ENCODE measurements at places on chromosomes 16 and 17. TPM values are rescaled to one million over a fixed set of nuclear protein-coding genes. Genes with fewer than 3 reads are reported as not detected.

GRCh38 chr17:68456339-68457167 is 743 bp downstream of the WIPI1 start:
- H3K27ac ChIP-seq, result peak overlapping the region; percentile 87
- H3K4me1 ChIP-seq, result no peaks in the 10 kb centered on the region
- H3K27me3 ChIP-seq, result no peaks in the 10 kb centered on the region

The ADGRG3 gene
- 3.2 TPM for total RNA-seq

DNA sequence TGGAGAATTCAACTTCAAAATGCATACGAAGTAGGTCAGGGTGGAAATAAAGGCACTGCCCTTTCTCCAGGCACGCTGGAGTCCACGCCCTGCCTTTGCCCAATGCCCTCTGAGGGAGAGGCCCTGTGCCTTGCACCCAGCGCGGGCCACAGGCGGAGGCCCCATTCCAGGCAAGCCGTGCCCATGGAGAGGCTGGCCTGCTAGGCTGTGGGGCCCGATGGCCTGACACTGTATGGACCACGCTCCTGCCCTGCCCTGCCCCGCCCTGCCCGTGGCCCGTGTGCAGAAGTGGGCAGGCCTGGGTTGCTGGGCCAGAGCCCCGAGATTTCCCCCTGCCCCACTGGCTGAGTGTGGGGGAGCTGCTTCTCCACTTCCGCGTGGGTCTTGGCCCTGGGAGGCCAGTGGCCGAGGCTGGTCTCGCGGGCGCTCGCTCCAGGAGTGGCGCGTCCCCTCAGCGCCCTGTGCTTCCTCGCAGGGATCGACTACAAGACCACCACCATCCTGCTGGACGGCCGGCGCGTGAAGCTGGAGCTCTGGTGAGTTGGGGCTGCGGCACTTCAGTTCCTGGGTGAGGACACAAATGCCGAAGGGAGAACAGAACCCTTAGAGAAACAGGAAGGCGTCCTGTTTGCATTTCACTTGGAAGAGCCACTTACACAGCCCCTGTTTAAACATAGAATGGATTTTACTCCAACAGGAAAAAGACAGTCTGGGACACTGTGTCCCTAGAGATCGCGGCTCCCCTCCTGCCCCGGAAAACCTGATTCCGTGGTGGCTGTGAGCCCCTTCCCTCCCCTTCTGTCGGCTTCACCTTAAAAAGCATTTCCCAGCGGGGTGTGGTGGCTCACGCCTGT is 13.8 kb upstream of the WFIKKN1 start:
- H3K36me3 ChIP-seq, result no peaks in the 10 kb centered on the region
- H3K4me1 ChIP-seq, result no peaks in the 10 kb centered on the region
- H3K27me3 ChIP-seq, result no peaks in the 10 kb centered on the region
- DNase-seq, result no peak
- H3K27ac ChIP-seq, result no peak overlapping the region

The PYY gene
- total RNA-seq, result not detected

DNA sequence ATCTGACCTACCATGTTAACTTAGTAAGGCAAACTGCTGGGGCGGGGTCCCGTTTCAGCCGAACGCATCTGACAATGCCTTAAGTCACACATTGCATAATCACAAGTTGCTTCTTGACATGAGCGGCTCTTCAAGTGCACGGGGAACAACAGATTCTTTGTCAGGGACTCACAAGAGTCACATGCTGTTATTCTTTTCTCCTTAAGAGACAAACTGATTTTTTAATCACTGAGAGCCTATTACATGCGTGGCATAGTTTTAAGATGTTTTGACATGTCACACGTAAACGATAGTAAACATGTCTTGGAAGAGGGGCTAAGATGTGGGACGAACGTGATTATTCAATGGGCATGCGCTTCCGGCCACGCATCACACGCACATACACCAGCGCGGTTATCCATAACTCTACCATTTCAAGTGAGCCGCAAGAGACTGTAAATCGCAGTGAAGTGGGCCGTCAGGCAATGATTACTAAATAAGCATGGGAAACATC is 63.4 kb downstream of the ADCY9 start:
- no peaks in the 10 kb centered on the region for H3K36me3 ChIP-seq
- H3K27me3 ChIP-seq, result no peaks in the 10 kb centered on the region
- DNase-seq, result no peak
- H3K4me3 ChIP-seq, result no peak overlapping the region
- H3K27ac ChIP-seq, result peak overlapping the region; percentile 59

DNA sequence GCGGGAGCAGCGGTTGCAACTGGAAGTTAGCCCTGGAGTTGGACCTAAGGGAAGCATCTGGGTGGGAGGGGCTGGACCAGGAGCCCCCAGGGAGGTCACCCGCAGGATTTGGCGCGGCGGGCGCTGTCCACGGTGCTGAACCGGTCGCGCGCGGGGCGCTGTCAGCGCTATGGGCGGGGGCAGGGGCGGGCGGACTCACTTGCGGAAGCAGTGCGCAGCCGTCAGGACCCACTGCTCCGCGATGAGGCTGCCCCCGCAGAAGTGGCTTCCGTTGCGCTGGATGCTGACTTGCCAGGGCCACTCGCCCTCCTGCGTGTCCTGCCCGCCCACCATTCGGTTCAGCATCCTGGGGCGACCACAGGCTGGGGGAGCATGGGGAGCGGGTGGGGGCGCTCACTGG is 4.5 kb downstream of the PRSS27 start:
- H3K27me3 ChIP-seq, result no peaks in the 10 kb centered on the region
- H3K4me3 ChIP-seq, result no peak overlapping the region
- no peak for DNase-seq
- H3K4me1 ChIP-seq, result no peaks in the 10 kb centered on the region
- H3K36me3 ChIP-seq, result no peaks in the 10 kb centered on the region
- no peak overlapping the region for H3K27ac ChIP-seq

DNA sequence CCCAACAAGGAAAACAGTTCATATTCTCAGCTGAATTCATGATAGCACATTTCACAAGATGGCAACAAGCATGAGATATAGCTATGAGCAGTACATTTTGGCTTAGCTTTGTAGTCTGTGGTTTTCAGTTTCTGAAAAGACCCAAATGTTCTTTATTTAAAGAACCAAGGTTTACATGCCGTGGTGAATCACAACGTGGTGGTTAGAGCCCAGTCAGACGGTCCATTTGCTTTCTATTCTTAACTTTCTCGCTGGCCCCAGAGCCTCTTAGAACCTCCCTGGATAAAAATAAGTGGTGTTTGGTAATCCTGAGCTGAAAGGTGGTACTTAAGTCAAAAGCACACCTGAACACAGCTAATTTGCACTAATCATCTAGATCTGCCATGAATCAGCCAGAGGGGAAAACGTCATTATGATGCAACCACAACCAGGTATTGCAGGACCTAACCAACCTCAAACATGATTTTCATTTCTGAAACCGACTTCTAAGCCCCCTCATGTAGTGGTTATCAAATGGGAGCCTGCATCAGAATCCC is 18.6 kb upstream of the HAPSTR1 start:
- H3K27me3 ChIP-seq, result no peaks in the 10 kb centered on the region
- H3K36me3 ChIP-seq, result no peaks in the 10 kb centered on the region
- H3K27ac ChIP-seq, result no peak overlapping the region
- DNase-seq, result no peak
- H3K4me3 ChIP-seq, result no peak overlapping the region

The CACNG4 gene
- 0.21 TPM for total RNA-seq

DNA sequence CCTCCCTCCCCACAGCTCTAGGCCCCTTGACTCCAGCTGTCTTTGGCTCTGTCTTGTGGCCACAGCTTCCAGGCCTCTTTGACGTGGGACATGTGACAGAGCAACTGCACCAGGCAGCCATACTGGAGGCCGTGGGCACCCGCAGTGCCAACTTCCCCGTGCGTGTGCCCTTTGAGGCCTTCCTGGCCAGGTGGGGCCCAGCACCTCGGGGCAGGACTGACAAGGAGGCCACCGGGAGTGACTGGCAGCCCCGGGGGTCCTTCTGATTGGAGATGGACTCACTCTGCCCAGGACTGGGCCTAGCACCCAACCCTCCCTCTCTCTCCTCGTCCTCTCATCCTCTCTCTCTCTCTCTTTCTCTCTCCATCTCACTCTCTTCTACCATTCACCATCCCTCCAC is 15.5 kb downstream of the MYO15B start:
- no peak for DNase-seq
- no peaks in the 10 kb centered on the region for H3K4me1 ChIP-seq
- H3K4me3 ChIP-seq, result no peak overlapping the region
- H3K27me3 ChIP-seq, result no peaks in the 10 kb centered on the region
- no peak overlapping the region for H3K27ac ChIP-seq

GRCh38 chr16:83994087-83994486 is 26.0 kb downstream of the NECAB2 start:
- no peak for DNase-seq
- no peaks in the 10 kb centered on the region for H3K36me3 ChIP-seq
- no peak overlapping the region for H3K4me3 ChIP-seq
- H3K27ac ChIP-seq, result no peak overlapping the region
- H3K27me3 ChIP-seq, result no peaks in the 10 kb centered on the region
- no peaks in the 10 kb centered on the region for H3K4me1 ChIP-seq

GRCh38 chr16:17084130-17084529 is 386.6 kb downstream of the XYLT1 start:
- H3K36me3 ChIP-seq, result no peaks in the 10 kb centered on the region
- no peak overlapping the region for H3K27ac ChIP-seq
- no peaks in the 10 kb centered on the region for H3K27me3 ChIP-seq
- H3K4me3 ChIP-seq, result no peak overlapping the region

GRCh38 chr17:35051183-35051578 is 12.3 kb downstream of the RFFL start:
- H3K36me3 ChIP-seq, result no peaks in the 10 kb centered on the region
- no peak for DNase-seq
- no peaks in the 10 kb centered on the region for H3K27me3 ChIP-seq
- H3K4me1 ChIP-seq, result no peaks in the 10 kb centered on the region
- H3K4me3 ChIP-seq, result no peak overlapping the region
- peak overlapping the region; percentile 39 for H3K27ac ChIP-seq

The SNRNP25 gene
- 38.4 TPM for total RNA-seq

GRCh38 chr16:31367853-31368252 is 12.9 kb downstream of the ITGAX start:
- DNase-seq, result no peak
- H3K4me1 ChIP-seq, result no peaks in the 10 kb centered on the region
- H3K36me3 ChIP-seq, result no peaks in the 10 kb centered on the region

- no peaks in the 10 kb centered on the region for H3K36me3 ChIP-seq
- DNase-seq, result no peak
- no peak overlapping the region for H3K27ac ChIP-seq
- no peaks in the 10 kb centered on the region for H3K4me1 ChIP-seq
- H3K27me3 ChIP-seq, result no peaks in the 10 kb centered on the region
Measured at GRCh38 chr17:4856271-4856936, 23.3 kb downstream of the MINK1 start.

GRCh38 chr16:3587547-3588110 is 10.4 kb upstream of the NLRC3 start:
- H3K27ac ChIP-seq, result no peak overlapping the region
- no peaks in the 10 kb centered on the region for H3K27me3 ChIP-seq
- DNase-seq, result no peak
- no peak overlapping the region for H3K4me3 ChIP-seq

- no peak for DNase-seq
- H3K27me3 ChIP-seq, result no peaks in the 10 kb centered on the region
- peak overlapping the region; percentile 15 for H3K4me3 ChIP-seq
- H3K36me3 ChIP-seq, result no peaks in the 10 kb centered on the region
- no peak overlapping the region for H3K27ac ChIP-seq
- H3K4me1 ChIP-seq, result peaks cover 20% of the 10 kb centered on the region
Measured at GRCh38 chr17:21376759-21377690, 868 bp downstream of the KCNJ12 start.

The CD300E gene
- total RNA-seq, result not detected

The ABCC12 gene
- not detected for total RNA-seq

The DLX4 gene
- not detected for total RNA-seq

The CLEC3A gene
- total RNA-seq, result not detected

DNA sequence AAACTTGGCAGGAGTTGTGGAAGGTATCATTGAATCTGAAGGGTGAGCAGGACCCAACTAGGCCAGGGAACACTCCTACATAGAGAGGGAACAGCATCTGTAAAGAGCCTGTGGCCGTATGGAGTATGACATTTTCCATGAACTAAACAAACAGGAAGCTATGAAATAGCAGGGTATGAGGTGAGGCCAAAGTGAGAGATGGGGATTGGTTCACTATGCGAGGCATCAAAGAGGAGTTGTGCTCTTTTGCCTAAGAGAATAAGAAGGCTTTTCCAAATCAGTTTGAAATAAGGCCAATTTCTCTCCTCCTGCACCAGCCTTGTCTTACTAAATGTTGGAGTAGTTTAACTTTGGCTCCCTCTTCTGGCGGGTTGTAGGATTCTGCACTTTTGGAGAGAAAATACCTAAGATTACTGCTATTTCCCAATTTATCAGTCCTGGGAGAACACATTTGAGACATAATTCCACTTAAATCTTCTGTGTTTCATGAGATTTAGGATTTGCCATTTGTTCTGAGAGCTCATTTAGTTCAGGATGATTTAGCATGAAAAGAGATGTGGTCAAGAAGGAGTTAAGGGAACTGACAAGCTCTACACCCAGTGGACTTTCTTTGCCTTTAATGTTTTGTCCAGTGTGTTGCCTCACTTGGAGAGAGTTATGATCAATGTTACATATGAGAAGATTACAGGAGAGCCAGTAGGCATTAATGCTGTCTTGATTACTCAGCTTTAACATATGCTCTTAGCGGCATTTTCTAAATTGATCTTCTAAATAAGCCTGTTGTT is 55.4 kb downstream of the TNRC6C start:
- no peaks in the 10 kb centered on the region for H3K27me3 ChIP-seq
- peak; percentile 72 for DNase-seq
- H3K4me3 ChIP-seq, result no peak overlapping the region
- H3K4me1 ChIP-seq, result no peaks in the 10 kb centered on the region
- no peaks in the 10 kb centered on the region for H3K36me3 ChIP-seq

DNA sequence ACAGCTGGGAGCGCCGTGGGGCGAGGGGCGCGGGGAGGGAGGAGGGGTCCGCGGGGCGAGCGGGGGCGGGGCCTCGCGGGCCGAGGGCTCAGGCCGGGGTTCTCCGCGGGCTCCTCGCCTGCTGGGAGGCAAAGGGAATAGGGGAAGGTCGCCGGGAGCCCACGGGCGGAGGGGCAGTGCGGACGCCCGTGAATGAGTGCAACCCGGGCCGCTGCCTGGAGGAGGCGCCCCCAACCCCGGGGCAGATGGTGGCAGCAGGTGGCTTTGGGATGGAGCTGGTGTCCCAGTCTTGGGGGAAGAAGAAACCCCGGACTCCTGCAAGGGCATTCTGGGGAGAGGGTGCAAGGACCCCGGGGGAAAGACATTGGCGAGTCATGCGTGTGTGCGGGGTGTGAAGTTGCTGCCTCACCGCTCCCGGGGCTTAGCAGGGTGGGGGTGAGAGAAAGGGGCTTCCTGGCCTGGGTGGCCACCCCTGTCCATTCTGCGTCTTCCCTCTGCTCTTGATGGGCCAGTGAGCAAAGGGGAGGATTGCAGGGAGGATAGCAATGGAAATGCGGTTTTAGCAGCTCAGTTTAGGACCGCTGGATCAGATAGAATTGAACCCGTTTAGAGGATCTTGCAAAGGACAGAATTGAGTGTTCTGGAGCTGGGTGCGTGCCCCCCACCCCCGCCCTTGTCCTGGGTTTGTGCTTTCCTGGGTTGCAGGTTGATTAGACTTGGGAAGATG is 526 bp downstream of the KIAA0513 start:
- peak overlapping the region; percentile 86 for H3K27ac ChIP-seq
- H3K27me3 ChIP-seq, result no peaks in the 10 kb centered on the region
- no peak for DNase-seq
